Activated CD4-positive, alpha-beta T cell treated with anti-CD3 and anti-CD28 coated beads for 36 hours (primary cell): ENCODE measurements at places on chromosomes 5 and 9.

GRCh38 chr9:126327006-126327713 lies 531 bp downstream of the MVB12B start:
- DNase-seq, result peak; percentile 33

- no peak for DNase-seq
Observed at GRCh38 chr9:546235-546634, 295.3 kb upstream of the DMRT1 start.

DNA sequence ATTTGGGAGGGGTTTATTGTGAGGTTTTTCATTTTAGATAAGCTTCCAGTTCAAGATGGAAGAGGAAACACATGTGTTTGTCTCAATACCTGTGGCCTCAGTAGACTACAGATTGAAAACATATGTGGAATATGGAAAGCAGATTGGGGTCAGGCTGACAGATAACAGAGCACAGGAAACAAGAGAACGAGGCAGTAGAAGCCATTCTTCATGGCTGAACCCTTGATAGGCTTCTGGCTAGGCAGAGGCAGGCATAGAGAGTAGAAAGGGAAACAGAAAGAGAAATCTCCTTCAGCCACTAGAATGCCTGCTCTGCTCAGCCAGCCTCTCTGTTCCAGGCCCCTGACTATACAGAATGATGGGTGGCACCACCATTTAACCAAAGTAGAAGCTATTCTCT lies 152.5 kb downstream of the MUSK start:
- DNase-seq, result no peak

GRCh38 chr5:142845402-142845921 lies 75.3 kb downstream of the ARHGAP26 start:
- DNase-seq, result no peak

DNA sequence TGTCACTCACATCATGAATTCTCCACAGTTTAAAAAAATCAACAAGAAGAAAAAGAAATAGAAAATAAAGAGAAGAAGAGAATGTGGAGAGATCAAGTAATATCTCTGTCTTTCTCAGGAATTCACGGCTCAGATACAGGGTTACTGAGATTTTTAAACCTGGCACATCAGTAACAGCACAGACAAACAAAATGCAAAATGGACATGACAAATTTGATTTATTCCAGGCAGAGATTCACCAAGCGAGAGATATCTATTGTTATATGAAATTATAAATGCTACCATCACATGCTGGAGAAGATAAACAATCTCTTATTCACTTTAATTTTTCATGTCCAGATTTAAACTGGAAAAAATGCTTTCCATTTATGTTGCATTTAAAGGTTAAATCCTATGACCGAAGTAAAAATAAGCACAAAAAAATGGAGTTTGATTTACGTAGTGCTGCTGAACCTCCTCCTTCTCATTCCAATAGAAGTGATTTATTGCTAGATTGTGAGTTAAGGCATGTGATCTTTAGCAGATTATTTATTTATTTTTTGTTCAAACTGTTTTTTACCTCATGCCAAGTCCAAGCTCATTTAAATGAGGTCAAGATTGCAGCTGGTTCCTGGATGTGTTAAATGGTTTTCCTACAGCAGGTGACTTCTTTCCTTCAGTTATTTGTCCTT lies 926.4 kb downstream of the MAT2B start:
- no peak for DNase-seq
